IgD-negative memory B cell (primary cell): ENCODE measurements at places on chromosomes 3 and 15. TPM values are rescaled to one million over a fixed set of nuclear protein-coding genes. Genes with fewer than 3 reads are reported as not detected.

CHCHD6 gene
- 16.6 TPM for polyA plus RNA-seq

UROC1 gene
- not detected for polyA plus RNA-seq

TXNRD3 gene
- polyA plus RNA-seq: 0.28 TPM

ADCY5 gene
- not detected for polyA plus RNA-seq

CYP8B1 gene
- polyA plus RNA-seq: not detected

LYZL4 gene
- polyA plus RNA-seq: not detected

CYP11A1 gene
- not detected for polyA plus RNA-seq

PLSCR2 gene
- not detected for polyA plus RNA-seq
